ENCODE measurements at places on chromosomes 2 and 18.

DNA sequence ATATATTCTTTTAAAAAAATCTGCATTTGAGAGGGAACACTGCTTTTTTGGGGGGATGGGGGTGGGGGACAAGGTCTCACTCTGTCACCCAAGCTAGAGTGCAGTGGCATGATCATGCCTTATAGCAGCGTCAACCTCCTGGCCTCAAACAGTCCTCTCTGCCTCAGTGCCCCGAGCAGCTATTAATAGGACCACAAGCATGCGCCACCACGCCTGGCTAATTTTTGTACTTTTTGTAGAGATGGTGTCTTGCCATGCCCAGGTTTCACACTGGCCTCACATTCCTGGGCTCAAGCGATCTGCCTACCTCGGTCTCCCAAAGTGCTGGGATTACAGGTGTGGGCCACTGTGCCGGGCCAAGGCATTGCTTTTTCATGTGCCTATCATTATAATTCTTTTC is 154.2 kb downstream of the ATAD2B start:
- no peak for DNase-seq

GRCh38 chr2:175147186-175147585 is 20.8 kb downstream of the ATF2 start:
- DNase-seq: no peak

GRCh38 chr2:241659150-241659739 is 21.8 kb downstream of the ATG4B start:
- peak; percentile 26 for DNase-seq

DNA sequence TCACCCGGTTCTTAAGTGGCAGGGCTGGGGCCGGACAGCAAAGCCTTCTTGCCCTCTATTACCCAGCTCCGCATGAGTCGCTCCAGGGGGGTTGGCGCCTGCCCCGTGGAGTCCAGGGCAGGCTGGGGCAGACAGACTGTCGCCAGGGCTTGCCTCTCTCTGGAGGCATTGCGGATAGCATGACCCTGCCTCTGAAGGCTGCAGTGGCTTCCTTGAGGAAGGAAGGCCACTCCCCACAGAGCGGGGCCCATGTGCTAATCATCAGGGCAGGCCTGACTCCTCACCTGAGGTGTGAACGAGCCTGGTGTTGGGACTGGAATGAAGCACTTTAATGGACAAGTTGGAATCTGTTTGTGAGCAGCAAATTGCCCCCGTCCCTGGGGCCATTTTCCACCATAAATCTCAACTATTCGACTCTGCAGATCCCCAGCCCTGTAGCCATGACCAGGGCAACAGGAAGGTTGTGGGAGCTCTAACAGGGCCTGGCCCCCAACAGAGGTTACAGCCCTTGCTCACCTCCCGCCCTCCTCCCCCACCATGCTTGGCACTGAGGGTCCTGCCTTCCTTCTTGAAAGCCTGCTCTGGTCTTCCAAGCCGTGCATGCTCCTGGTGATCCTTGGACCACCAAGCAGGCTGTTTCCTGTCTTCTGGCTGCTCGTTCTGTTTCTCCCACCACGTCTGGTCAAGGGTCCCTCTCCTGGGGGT is 144.9 kb upstream of the HAAO start:
- no peak for DNase-seq

GRCh38 chr18:37578886-37579513 is 13.4 kb upstream of the CELF4 start:
- no peak for DNase-seq

- DNase-seq: no peak
These were observed 90.9 kb upstream of the SMAD2 start for GRCh38 chr18:48021273-48021914.

GRCh38 chr2:45259547-45260160 is 250.4 kb upstream of the SIX2 start:
- no peak for DNase-seq

GRCh38 chr2:16279201-16279570 is 338.8 kb downstream of the MYCN start:
- no peak for DNase-seq

DNA sequence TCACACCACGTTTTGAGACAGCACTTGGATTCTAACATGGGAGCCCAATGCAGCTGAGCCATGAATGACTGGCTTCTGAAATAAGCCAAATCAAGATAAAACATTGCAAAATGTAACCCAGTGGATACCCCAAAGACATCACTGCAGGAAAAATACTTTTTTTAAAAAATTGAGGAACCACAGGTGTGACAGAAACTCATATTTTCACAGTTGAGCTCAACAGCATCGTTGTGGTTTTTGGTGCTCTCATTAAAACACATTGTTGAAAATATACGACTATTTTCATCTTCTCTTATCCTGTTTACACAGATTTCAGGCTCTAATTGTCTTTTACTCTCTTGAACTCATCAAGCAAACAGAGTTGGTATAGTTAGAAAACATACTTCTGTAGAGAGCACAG is 429.3 kb upstream of the VRK2 start:
- DNase-seq: no peak

DNA sequence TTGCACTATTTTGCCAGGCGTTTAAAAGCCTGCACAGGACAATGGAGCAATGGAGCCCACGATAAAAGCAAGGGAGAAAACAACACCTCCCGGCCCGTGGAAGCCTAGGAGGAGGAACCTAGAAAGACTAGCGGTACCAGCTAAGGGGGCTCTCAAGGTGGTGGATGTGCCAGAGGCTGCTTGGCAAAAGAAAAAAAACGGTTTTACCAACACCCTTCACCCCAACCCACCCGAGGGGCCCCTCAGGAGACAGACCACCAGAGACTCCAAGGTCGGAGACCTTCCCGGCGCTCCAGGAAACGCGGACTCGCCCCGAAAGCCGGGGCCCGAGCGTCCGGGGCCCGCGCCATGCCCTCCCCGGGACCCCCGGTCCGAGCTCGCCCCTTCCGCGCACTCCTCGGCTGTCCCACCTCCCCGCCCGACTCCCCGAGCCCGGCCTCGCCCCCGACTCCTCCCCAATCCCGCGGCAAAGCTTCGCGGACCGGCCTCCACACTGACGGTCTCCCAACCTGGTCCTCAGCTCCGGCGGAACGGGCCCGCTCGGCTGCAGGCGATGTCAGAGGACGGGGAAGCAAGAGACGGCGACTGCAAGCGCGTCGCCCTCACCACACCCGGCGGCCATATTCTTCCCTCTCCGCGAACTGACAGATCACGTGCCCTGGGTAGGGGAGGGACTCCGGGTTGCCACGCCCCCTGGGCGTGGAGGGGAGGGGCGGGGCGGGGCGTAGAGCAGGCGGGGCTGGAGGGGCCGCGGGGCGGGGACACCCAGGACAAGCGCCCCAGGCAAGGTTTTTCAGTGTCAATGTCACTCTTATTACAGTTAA is at the start of gene KIDINS220:
KIDINS220 (minus strand) TSS at position 643 of the 824 bp plus-strand sequence. CDS start 10,520 bp downstream, outside the sequence.
- peak; percentile 81 for DNase-seq

DNA sequence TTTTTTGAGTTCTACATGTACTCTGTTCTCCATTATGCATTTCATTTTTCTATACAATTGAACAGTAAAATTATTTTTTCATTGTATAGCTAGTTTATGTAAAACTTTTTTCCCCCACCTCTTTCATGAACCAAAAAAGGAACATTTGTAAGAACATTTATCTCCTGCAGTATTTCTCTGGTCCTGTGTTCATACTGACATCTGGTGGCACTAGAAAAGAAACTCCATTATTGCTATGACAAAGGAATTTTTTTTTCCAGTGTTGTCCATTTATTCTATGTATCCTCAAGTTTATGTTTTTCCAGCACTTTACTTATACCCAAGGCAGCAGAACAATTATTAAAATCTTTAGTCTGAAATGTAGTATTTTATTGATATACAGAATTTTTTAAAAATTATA is 27.4 kb upstream of the CHAC2 start:
- DNase-seq: no peak

GRCh38 chr2:20576598-20577115 is 74.2 kb downstream of the HS1BP3 start:
- peak; percentile 32 for DNase-seq

DNA sequence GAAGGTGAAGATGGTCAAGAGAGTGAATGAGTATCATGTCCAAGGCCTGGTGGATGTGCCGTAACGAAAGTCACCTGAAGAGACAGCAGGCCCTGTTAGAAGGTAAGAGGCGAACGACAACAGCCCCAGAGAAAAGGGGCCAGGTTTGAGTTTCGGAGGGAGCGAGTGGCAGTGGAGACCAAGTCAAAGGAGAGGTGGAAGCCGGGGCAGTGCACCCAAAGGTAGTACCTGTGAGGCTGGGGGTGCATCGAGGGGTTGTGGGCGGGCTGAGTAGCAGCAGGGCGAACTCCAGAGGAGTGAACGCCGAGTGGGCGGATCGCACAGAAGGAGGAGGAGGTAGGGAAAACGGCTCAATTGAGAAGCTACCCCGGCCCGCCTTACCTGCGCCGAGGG is 358 bp downstream of the USP37 start:
- DNase-seq: peak; percentile 82

DNA sequence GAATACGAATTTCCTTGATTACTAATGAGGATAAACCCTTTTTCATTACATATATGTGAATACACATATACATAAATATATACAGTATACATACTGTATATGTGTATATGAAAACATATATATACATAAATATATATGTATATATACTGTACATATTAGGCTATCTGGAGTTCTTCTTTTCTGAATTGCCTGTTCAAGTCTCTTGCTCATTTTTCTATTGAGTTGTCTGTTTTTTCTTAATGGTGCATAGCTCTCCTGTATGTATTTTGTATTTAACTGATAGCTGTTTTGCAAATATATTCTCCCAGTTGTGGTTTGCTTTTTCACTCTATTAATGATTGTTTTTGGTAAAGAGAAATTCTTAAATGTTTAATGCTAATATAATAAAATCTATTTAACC is 8.9 kb upstream of the GCFC2 start:
- DNase-seq: no peak

DNA sequence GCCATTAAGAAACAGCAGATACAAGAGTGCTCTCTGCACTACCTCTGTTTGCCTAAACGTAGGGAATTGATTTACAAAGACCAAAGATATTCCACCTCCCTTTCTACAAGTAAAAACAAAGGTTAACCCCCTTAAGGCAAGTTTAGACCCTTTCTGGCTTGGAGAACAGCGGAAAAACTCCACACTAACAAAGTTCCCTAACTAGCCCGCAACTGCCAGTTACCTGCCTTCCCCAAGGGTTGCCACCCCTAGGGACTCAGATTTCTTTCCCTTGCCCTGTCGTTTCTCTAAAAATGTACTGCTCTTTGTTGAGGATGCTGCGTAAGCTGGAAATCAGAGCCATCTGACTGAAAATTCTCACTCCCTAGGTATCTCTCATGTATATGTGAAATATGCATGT is 627.5 kb upstream of the SOX11 start:
- DNase-seq: no peak

GRCh38 chr18:46555724-46556123 is 101.3 kb downstream of the LOXHD1 start:
- DNase-seq: no peak

GRCh38 chr2:29351916-29352591 is 236.8 kb downstream of the CLIP4 start:
- no peak for DNase-seq

DNA sequence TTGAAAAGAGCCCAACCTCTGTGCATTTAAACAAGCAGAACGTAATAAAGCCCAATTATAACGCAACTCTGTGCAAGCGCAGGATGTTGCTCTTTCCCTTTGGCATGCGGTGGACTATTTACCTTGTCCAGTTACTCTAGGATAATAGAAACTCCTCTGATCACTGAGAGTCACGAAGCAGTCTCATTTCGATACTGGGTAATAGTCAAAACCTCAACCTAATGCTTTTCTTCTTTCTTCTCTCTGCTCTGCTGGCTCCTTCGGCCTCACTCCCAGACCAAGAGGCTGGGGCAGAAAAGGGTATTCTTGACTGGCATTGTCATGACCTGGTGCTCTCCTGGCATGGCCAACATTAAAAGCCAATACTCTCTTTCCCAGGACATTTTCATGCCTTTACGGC is 89.7 kb upstream of the GCFC2 start:
- DNase-seq: no peak

DNA sequence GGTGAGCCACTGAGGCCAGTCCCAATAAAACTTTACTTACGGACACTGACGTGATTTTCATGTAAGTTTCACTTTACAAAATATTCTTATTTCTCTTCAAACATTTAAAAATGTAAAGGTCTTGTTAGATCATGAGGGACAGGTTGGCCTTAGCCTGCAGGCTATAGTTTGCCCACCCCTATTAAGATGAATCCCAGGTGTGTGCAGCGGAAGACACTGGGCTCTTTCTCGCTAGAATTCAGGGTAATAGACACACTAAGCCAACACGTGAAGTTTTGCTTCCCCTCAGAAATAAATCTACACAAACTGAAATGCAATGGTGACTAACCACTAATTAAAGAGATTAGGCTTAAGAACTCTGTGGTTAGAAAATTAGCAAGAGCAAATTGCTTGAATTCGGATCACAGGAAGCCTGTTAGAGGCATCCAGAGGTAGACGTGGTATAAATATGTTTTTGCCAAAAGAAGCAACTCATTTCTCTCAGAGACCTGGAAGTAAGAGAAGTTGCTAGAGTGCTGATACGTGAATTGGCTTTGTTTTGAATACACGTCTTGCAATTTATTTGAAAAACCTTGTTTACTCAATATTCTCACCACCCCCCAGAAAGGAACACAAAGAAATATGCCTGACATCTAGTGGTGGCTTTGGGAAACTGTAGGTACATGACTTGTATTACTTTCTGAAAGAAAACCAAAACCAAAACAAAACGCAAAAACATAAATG is 151.6 kb downstream of the DTNB start:
- DNase-seq: peak; percentile 21

DNA sequence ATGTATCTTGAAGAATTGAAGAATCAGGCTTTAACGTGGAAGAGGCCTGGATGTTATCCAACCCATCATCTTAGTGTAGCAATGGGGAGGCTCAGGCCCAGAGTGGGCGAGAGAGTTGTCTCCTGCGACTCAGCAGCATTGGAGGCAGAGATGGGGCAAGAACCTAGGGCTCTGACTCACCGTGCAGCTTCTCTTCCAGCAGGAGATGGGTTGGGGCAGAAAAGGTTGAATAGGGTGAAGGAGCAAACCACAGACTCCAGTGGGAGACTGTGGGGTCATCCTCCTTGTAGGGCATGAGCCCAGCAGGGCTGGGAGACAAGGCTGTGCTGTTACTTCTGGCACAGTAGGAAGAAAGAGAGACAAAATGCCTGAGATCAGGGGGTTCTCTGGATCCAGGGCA is 1.4 kb downstream of the IL36RN start:
- no peak for DNase-seq

DNA sequence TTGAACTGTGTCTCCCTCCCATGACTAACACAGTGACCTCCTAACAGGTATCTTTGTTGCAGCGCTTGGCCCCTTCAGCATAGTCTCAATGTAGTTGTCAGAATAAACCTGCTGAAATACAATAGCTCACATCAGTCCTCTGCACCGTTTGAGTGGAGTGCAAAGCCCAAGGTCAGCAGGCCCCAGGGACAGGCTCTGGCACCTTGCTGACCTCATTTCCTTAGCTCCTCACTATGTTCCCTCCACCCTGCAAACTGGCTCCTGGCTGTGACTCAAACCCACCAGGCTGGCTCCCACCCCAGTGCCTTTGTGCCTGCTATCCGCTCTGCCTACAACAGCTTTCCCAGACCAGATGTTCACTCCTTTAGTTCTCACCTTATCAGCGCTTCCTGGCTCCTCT is 146.7 kb downstream of the LRATD1 start:
- DNase-seq: no peak
